ENCODE measurements at places on chromosomes 16 and 17. TPM values are rescaled to one million over a fixed set of nuclear protein-coding genes. Genes with fewer than 3 reads are reported as not detected.

- no peak for DNase-seq
Measured at GRCh38 chr17:60358606-60359225, 33.2 kb downstream of the USP32 start.

GRCh38 chr16:66471716-66472393, 44.8 kb downstream of the BEAN1 start:
- no peak for DNase-seq

DNA sequence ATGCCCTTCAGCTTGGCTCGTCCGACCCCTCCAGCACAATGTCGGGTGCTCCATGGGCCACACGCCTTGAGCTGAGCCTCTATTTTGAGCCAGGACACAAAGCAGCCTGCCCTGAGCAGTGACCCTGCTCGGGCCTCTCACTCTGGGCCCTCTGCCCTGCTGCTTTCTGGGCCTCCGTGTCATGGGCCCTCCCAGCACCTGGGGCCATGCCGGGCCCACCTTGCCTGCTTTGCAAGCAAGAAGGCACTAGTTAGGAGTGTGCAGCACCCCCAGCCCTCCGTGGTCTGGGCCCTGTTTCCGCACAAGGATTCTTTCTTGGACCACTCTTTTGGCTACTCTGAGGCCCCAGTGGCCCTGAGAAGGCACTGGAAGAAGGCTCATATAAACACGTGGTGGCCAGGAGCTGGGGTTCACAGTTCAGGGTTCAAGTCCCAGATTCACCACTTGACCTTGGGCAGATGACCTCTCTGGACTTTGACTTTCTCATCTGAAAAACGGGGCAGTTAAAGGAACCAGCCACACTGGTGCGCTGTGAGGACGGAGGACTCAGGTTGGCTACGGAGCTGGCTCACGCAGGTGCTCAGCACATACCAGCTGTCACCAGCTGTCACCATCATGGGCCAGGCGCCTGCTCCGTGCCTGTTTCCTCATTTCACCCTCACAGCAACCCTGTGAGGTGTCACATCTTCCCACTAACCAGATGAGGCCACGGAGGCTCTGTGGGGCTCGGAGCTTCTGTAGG, 166.0 kb upstream of the GSE1 start:
- DNase-seq, result no peak

DNA sequence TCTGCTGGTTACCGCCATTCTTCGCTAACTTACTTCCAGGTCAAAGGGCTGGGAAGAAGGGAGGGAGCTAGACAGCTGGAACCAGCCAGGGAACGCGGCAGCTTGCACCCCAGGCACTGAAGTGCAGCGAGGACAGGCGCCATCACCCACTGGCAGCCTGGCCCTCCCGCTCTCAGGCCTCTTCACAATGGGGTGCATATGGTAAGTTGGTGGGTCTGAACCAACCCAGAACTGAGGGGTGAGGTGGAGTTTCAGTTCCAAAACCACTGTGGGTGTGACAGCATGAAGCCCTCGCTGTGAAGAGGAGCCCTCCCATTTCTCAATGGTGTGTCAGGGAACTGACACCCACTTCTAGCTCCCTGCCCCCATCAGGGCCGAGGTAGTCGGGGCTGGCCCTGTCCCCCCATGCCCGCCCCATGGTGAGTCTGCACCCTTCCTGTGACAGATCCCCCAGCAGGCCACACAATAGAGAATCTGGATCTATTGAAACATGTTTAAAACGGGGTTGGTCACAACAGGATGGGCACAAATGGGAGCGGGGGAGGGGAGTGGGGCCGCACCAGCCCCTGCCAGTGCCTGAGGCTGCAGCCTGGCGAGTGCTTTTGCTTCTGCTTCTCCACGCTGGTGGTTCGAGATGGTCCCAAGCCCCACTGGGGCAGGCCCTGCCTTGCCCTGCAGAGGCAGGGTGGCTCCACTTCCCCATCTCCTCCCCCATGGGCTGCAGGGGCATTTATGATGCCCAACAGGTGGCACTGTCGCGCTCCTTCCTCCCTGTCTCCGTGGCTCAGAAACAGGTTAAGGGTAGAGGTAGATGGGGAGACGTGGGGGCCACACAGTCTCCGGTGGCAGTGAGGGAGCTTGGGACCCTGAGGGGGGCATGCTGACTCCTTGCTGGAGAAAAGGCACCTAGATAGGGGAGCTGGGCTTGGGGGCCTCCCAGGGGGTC, 2.3 kb downstream of the LIMD2 start:
- DNase-seq, result peak; percentile 64

DNA sequence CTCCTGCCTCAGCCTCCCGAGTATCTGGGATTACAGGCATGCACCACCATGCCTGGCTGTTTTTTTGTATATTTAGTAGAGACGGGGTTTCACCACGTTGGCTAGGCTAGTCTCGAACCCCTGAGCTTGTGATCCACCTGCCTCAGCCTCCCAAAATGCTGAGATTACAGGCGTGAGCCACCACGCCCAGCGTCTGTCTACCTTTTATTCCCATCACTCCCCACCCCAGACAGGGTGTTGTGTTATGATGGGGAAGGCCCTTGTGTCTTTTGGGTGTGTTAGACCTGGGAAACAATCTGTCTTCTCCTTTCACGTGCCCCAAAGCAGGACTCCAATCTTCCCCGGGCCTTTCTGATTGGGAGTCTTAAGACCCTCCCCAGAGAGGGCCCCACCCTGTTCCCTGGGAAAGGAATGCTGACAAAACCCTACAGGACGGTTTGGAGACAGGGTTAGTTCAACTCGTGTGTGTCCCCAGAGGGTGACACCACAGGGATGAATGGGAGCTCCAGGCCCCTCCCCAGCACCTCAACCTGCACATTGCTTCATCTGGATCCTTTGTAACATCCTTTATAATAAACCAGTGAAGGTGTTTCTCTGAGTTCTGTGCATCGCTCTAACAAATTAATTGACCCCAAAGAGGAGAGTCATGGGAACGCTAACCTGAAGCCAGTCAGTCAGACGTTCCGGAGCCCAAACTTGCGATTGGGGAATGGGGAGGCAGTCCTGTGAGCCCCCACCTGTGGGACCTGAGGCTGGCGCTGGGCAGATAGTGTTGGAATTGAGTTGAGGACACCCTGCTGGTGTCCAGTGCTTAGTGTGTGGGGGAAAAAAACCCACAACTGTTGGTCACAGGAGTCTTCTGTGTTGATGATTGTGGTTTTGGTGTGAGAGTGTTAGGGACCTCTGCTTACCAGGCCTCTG, 3.2 kb upstream of the ELOB start:
- no peak for DNase-seq

DNA sequence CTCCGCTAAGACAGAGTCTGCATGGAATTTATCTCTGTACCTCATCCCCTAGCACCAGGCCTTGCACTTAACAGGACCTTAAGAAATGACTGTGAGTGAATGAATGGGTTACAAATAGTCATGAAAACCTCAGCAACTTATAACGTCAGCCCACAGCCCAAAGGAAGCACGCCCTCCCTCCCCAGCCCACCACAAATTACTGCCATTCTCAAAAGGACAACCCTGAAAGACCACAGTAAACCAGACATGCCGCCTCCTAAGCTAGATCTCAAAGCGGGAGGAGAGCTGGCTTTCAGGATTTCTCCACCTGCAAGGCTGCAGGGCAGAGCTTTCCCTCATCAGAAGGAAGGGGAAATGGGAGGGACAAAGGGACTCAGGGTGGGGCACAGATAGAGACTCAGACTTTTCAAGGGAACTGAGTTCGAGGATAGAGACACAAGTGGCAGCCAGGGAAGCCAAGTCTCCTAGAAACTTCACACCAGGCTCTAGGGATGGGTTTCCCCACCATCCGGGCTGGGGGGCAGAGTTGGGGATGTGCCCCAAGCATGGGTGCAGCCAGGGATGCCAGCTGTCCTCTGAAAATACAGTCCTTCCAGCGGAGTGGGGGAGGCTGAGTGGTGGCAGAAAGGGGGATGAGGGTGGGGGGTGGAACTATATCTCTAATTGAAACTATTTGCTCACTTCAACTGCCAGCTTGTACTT, 56.7 kb downstream of the PLXDC1 start:
- DNase-seq, result no peak

- DNase-seq, result no peak
Measured at GRCh38 chr16:70470927-70471341, 16.5 kb downstream of the FCSK start.

DNA sequence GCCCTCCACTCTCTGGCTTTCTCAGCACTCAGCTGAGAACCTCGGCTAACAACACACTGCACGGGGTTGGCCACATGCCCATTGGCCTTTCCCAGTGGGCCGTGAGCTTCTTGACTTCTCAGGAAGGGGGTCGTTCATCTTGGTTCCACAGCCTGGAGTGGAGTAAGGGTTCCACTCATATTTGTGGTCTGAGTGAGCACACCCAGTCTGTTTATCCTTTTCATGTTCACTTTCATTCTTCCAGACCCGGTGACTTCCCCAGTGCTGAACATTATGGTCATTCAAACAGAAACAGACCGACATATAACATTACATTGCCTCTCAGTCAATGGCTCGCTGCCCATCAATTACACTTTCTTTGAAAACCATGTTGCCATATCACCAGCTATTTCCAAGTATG, 8.2 kb downstream of the MILR1 start:
- no peak for DNase-seq

DNA sequence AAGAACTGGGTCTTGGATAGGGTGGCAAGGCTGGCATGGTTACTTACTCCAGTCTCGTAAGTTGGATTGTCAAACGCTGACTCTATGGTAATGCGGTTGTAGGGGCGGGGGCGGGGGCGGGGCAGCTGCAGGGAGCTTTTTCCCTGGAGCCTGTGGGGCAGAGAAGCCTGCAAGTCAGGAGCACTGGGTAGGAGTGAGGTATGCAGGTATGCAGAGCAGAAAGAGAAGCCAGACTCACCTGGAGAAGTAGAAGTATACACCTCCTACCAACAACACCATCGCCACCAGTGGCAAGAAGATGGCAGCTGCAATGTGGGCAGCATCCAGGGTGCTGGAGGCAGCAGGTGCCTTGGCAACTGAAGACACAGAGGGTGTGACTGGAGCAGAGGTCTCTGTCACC, 4.8 kb upstream of the PHF12 start:
- DNase-seq, result no peak

- DNase-seq, result no peak
Measured at GRCh38 chr17:4766723-4767122, 5.0 kb upstream of the TM4SF5 start.

DNA sequence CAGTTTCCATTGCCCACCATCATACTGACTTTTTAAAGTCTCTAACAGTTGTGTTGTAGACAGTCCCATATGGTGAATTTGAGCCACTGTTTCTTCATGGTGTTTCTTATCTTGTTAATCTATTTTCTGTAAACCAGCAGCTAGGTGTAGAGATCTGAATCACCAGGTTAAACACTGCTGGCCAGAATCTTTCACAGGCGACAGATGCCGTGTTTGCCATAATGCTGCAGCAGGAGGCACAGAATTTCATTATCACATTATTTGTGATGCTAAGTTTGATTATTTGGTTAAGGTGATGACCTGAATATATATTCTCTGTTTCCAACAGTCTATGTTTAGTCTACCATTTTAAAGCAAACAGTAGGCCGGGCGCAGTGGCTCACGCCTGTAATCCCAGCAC, 11.5 kb upstream of the CNGB1 start:
- DNase-seq, result no peak

GRCh38 chr16:5069048-5069447, 2.6 kb upstream of the ALG1 start:
- DNase-seq, result no peak

DNA sequence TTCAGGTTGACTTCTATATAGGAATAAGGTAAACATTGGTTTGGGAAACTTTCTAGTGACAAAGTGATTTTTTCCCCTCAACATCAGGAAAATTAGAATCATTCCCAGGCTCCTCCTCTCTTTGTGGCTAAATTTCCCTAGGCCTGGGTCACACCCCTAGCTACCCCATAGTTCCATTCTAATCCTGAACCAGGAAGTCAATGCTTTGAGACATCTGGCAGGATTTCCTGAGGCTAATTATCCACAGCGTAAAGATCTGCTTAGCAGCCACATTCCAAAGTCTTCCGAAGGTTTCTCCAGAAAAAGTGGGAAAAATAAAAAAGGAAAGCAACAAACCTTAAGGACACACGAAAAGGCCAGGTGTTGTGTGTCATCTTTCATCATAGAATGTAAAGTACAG, 60.3 kb upstream of the CORO6 start:
- no peak for DNase-seq

DNA sequence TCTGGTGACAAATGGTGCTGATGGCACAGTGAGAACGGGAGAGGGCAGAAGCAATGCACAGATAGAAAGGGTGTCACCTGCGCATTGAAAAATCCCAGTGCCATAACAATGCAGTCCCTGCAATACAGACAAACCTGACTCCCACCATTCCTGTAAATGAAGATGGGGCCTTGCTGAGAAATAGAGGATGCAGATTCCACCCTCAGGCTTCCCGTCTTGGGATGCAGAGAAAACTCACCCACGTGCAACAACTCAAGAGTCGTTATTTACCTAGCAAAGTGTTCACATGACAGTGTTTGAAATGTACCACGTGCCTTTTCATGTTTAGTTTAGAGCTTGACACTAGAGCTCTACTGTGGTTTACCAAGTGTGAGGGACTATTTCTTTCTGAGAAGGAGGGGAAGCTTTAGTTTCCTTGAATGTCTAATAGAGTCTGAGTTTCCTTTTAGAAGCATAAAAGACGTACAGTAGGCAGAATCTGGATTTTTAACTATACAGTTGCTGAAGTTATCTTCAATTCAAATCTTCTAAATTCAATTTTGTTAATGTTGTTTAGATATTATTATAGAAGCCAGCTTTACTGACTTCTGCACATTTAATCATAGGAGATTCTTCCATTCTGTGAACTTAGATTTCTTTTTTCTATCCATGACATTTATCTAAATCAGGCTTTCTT, 35.6 kb downstream of the WWOX start:
- DNase-seq, result no peak

DNA sequence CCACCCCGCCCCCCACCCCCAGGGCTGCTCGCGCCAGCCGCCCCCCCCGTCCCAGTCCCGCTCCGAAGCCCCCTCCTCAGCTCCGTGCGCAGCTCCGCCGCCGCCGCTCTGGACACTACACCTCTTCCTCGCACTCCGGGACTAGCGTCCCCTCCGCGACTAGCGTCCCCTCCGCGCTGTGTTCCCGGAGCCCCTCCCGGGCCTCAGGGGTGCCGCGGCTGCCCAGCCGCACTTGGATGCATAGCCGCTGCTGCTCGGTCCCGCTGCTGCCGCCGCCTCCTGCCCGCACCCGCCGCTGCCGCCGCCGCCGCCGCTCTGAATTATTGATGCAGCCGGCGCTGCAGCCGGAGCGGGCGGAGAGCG, at the start of gene CBLN1:
CBLN1 (minus strand) TSS at position 359 of the 363 bp plus-strand sequence. CDS start 373 bp downstream, outside the sequence.
- DNase-seq, result no peak

- DNase-seq, result peak; percentile 38
Measured at GRCh38 chr17:61457226-61457983, 5.2 kb downstream of the TBX4 start.

The TNFRSF17 gene
- total RNA-seq, result 2.2 TPM

The NAA60 gene
- total RNA-seq, result 54.4 TPM

The ATPAF2 gene
- total RNA-seq, result 26.1 TPM

The LITAF gene
- 160 TPM for total RNA-seq

The KRT15 gene
- total RNA-seq, result 147 TPM

The MED13 gene
- total RNA-seq, result 86.2 TPM

All from ureter (tissue), 1 donor.